Germinal center (tissue), 1 donor: ENCODE measurements at places on chromosomes 11 and 22.

DNA sequence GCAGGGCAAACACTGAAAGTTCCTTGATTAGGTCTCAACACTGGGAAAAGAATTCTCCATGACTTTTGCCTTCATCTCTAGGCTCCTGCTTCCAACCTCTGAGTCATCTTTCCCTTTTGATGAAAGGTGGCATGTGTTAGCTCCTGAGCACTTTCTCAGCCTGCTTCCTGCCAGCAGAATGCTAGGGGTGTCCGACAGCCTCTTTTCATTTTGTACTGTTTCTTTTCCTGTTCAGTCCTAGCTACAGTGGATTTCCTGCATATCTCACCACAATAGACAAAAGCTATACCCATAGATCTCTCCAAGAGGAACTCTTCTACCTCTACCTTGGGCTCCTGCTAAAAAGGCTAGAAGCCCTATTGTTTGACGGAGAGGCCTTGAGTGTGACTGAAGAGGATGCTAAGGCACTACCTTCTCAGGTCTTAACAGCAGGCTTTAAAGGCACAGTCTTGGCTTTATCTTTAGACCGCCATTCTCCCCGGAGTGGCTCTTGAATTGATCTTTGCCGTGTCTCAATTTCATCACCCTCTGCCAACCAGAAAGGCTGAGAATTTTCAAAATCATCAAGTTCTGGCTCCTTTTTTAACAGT is 145.5 kb downstream of the RBFOX2 start:
- no peak for DNase-seq

GRCh38 chr11:122517403-122518379 is 137.8 kb upstream of the UBASH3B start:
- DNase-seq, result no peak

GRCh38 chr11:115665175-115665821 is 161.1 kb upstream of the CADM1 start:
- DNase-seq, result no peak

GRCh38 chr11:134781380-134781866 is 369.4 kb upstream of the B3GAT1 start:
- DNase-seq, result no peak

DNA sequence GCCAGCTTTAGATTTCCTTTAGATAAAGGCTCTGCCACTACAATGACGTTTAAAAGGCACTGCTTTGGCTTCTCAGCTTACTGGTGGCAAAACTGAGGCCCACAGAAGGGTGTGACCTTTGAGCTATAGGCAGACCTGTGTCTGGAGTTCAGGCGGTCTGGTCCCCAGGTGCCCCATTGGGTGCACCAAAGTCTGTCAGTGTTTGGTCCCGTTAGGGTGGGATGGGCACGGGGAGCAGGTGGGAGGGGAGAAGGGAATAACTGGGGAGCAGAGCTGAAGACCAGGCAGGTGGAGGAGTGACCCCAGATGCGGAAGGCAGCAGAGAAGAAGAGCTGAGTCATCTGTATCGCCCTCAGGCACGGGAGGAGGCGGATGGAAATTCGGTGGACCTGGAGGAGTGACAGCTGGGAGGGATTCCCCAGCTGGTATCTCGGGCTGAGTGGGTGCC is 45.3 kb upstream of the GCAT start:
- DNase-seq, result no peak

DNA sequence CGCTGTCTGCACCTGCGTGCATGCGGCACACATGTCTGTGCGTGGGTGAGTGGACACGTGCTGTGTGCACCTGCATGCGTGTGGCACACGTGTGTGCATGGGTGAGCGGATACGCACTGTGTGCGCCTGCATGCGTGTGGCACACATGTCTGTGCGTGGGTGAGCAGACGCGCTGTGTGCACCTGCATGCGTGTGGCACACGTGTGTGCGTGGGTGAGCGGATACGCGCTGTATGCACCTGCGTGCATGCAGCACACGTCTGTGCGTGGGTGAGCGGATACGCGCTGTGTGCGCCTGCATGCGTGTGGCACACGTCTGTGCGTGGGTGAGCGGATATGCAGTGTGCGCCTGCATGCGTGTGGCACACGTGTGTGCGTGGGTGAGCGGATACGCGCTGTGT is 27.1 kb upstream of the ACR start:
- DNase-seq, result no peak

- DNase-seq, result no peak
Observed at GRCh38 chr11:69533296-69534165, 52.1 kb downstream of the LINC01488 start.

GRCh38 chr22:18091916-18092526 is 14.2 kb downstream of the PEX26 start:
- no peak for DNase-seq

GRCh38 chr22:48748860-48749554 is 1078.7 kb downstream of the BRD1 start:
- no peak for DNase-seq

- no peak for DNase-seq
Observed at GRCh38 chr11:116890193-116890592, 52.8 kb upstream of the APOA1 start.

DNA sequence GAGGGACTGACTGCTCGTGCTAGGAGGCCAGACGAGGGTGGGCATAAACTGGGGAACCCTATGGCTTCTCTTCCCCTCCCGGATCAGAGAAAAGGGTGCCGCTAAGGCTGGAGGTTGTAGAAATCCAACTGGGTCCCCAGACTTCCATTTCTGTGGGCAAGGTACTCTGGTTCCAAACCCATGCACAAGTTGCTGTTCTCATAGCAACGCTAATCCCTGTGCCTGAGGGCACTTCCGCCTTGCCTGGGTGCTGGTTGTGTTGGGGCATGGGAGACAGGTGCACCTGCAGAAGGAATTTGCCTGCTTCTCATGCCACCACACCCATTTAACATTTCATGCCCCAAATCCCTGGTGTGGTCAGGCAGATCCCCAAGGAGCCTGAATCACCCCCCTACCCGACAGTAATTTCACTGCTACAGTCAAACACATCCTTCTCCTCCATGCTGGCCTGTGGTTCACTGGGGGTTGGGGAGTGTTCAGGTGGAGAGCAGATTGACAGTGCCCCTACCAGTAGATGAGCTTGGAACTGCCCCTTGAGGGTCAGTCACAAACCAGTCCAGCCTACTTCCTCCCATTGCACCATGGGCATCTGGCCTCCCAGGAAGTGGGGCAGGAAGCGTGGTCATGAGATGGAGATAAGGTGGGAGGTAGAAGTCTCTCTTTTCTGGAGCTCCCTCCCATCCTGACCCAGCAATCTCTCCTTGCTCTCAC is 1.2 kb downstream of the C2CD2L start:
- peak; percentile 69 for DNase-seq

DNA sequence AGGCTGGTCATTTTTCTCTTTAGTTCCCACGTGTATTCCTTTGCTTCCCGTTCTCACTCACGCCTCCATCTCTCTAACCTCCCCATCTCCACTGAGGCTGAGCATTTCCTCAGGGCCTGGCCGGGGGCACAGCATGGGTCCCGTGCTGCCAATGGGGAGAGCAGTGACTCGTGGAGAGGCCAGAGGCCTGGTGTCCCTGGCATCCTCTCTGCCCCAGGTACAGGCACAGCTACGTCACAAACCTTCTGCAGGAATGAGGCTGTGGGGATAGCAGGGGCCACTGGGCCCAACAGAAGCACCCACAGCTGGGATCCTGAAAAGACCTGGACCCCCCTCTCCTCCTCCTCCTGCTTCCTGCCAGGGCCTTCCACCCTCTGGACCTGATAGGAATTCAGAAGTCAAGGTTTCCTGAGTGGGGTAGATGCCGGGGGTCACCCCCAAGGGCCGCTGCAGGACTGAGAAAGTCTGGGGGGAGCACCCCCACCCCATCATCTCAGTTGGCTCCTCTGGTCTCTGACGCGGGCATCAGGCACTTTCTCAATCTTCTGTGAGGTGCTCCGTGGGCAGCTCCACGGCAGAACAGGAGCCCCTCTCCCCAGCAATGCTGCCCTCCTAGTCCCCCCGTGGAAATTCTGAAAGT is 11.8 kb downstream of the PNPLA5 start:
- no peak for DNase-seq

- DNase-seq, result no peak
Observed at GRCh38 chr22:43098356-43098755, 9.2 kb upstream of the TTLL1 start.

GRCh38 chr22:37048133-37048532 is 3.4 kb upstream of the KCTD17 start:
- no peak for DNase-seq
